ENCODE measurements at places on chromosomes 7 and 10.

DNA sequence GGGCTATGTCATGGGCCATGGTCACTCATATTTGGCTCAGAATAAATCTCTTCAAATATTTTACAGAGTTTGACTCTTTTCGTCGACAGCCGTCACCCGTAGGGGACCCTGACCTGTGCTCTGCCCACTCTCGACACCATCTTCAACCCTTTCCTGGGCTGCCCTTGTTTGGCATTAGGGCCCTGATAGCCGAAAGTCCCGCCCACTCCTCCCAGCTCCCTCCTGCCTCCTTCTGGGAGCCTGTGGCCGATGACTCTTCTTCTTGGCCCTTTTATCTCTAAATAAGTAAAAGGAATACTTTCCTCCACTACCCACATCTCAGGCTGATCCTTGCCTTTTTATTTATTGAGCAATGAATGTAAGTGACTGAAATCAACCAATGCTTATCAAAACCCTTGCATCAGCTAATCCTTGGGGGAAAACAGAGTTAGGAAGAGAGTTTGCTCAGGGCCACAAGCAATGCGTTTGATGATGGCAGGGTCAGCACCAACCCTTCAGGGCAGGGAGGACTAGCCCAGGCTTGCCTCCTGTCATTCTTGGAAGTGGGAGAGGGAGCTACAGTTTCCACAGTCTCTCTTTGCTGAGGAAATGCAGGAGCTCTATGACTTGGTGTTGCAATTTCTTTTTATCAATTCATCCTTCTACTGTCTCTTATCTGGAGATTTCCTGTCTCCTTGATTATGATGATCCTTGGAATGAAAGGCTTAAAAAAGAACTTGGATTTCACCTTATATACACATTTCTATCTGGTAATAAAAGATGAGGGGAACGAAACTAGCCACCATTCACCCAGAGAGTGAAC, 218.2 kb upstream of the PODXL start:
- no peak for DNase-seq

DNA sequence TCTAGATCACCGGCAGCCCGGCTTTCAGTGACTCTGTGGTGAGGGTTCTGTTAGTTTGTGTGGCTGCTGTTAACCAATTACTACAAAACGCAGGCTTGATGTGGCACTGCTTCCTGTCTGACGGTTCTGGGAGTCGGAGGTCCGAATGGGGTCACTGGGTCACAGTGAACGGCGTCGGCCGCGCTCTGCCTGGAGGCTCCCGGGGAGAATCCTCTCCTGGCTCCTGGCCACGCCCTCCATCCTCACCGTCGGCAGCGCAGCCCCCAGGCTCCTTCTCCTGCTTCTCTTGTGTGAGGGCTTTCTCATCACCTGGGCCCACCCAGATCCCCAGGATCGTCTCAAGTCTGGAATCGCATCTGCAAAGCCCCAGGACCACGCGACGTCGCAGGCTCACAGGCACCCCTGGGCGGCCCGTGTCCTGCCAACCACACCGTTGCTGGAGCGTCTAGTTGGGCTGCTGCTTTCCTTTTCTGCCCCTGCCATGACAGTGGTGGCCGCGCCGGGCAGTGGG, 31.8 kb upstream of the NKX6-2 start:
- DNase-seq = no peak

DNA sequence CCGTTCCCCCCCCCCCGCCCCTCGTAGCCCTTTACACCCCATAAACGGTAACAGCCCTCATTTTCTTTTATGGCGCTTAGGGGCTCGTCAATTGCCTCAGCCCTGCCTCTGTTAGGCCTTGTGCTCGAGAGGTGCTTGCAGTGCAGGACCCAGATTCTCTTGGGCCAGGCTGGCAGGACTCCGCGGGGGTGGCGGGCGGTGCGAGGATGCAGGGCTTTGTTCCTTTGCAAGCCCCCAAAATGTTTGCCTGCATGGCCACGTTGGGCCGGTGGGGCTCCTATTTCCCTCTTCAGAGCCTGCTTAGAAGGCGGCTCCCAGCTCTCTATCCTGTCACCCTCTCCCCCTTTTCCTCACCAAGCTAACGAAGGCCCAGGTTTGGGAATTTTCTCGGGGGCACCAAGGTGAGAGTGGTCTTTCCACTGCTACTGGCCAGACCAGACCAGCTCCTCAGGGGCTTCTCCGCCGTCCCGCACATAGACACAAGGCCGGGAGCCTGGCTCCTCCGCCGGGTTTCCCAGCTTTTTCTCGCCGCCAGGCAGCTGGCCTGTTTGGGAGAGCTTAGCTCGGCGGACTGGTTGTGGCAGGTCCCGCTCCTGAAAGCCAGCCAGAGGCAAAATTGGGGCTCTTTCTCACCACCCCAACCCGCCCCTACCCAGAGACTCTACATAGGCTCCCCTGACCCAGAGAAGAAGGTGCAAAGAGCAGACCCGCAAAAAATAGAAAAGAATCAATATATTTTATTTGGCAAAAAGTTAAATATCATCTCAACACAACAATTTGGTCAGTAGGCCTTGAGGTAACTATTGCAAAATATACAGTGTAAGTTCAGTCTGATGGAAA, 3.4 kb downstream of the HOXA9 start:
- DNase-seq = no peak

DNA sequence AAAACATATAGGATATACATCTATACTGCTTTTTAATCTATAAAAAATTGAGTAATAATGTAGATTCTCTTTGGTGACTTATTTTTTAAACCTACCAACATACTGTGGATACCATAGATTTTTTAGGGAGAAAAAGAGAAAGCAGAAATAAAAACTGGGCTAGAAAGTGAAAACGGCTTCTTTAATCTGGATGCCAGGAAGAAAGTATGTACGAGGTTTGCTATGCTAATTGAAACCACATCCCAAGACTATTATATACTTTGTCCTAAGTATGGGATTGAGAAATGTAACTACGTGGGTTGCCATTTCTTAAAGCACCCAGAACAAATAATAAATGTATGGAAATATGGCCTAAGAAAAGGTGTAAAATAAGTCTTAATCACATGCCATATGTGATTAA, 129.0 kb upstream of the NFE2L3 start:
- DNase-seq = no peak

GRCh38 chr7:145193951-145194350, 358.1 kb upstream of the TPK1 start:
- DNase-seq = no peak

DNA sequence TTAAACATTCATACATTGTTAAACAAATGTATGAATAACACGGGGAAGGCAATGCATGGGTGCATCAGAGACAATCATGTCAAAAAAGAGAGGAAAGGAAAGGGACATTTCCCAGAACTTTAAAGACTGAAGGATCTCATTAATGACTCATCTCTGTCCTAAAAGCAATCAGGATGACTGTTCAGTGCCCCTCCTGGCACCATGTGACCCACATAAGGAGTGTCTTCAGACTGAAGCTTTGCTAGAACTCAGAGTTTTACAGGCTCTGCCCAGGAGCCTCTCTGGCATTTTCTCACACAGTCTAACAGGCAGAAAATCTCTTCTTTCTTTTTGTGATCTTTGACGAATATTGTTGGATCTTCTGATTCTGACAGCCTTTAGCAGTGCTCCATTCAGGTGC, 315.3 kb downstream of the OTUD1 start:
- no peak for DNase-seq

DNA sequence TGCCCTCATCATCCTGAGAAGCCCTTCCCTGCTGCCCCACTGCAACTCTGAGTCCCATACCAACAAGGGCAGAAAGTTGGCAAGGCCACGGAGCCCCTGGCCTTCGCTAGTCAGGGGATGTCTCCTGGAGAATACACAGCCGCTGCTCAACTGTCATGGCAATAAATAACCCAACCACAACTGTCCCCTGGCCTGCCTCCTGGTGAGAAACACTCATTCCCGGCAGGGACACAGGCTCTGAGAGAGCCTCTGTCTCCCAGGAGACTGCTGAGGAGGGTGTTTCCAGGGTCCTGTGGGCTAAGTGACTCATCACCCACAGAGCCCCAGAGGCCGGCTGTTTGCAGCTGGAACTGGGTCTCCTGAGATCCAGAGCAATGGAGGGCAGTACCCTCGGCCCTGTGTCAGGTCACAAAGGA, 354.1 kb downstream of the TNS3 start:
- DNase-seq = no peak

DNA sequence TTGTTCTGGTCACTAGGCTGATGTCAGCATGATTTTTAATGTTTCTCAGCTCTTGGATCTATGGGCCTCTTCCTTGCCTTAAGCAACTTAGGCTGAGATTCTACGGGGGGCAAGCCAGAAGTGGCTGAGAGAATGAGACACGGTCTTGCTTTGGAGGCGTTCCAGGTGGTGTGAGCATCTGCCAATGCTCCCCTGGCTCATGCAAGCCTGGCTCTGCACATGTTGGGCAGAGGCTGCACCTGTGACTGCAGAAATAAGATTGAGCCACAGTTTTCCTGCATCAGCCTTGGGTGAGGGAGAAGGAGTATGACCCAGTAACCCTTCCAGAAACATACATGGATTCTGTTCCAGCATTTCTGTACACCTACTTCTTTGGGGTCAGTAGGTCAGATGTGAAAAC, 41.9 kb downstream of the C10orf120 start:
- DNase-seq = no peak

- no peak for DNase-seq
These were observed 61.8 kb upstream of the TRIL start for GRCh38 chr7:29019896-29020295.

DNA sequence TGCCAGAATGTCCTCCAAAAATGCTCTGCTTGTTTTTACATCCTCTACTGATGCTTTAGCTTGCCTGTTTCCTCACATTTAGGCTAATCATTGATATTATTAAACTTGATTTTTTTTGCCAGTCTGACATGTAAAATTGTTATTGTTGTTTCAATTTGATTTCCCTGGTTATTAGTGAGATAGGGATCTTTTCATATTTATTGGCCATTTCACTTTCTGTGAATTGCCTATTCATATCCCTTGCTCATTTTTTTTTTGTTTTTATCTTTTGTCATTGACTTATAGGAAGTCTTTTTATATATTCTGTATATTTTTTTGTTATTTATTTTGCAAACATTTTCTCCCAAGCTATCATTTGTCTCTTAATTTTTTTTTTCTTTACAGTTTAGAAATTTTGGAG, 13.2 kb downstream of the FAM221A start:
- DNase-seq = no peak

- DNase-seq = no peak
These were observed 1.5 kb downstream of the PON1 start for GRCh38 chr7:95322854-95323253.

DNA sequence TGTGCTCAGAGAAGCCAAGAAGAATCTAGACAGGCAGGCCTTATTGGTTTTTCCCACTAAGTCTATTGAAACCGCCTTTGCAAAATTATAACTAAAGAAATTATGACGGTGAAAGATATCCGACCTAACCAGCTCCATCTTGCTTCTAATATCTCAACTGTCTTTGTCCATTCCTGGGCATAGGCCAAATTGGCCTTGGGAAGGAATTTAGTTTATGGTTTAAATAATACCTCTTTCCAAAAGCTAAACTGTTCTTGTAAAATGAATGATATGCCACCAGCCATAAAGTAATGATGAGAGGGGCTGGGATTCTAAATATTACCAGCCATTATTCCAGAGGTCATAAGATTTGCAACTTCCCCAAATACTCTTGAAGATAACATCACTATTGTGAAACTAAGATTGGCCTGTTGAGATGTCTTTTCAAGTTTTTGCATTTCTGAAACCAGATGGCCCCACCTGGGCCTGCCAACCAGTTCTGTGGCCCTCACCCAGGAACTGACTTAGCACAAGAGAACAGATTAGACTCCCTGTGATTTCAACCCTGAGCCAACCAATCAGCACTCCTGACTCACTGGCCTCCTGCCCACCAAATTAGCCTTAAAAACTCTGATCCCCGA, 41.2 kb upstream of the SLC35G1 start:
- DNase-seq = no peak

- no peak for DNase-seq
These were observed 178.9 kb upstream of the TMEM106B start for GRCh38 chr7:12032146-12032545.

DNA sequence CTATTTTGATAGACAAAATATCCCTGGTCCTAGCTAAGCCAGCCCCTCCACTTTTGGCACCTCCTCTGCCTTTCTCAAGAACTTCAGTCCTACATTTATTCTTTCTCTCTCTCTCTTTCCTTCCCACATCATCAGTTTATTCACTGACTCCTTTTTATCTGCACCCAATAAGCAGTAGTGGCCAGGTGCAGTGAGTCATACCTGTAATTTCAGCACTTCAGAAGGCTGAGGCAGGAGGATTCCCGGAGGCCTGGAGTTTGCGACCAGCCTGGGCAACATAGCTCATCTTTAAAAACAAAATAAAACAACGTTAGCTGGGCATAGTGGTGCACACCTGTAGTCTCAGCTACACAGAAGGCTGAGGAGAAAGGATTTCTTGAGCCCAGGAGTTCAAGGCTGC, 19.4 kb upstream of the NRP1 start:
- DNase-seq = no peak

DNA sequence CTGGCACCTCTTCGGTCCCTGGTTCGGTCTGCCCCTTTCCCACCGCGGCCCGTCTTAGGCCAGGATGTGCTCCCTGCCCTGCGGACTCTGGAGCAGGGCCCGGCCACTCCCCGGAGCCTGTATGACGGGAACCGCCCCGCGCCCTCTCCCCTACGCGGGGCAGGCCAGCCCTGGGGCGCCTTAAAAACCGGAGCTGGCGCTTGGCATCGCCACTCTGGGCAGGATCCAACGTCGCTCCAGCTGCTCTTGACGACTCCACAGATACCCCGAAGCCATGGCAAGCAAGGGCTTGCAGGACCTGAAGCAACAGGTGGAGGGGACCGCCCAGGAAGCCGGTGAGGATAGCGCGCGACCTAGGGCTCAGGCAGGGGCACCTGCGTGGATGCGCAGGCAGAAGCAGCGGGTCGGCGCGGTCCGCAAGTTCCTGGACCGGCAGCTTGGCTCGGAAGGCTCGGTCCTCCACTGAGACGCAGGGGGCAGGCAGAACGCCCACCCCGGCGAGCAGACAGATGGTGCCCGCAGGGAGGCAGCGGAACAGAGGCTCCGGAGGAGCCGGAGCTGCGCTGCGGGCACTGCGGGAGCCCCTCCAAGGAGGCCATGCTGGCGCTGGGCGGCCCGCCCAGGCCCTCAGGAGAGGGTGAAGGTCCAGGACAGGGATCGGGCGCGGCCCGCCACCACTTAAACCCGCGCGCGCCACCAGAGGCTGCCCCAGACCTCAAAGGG, at the start of gene ADIRF:
ADIRF (plus strand) TSS at position 212 of the 723 bp plus-strand sequence; CDS start at position 275, 63 bp downstream.
- DNase-seq = no peak

- no peak for DNase-seq
These were observed 222.7 kb upstream of the DPP6 start for GRCh38 chr7:153829525-153829924.

DNA sequence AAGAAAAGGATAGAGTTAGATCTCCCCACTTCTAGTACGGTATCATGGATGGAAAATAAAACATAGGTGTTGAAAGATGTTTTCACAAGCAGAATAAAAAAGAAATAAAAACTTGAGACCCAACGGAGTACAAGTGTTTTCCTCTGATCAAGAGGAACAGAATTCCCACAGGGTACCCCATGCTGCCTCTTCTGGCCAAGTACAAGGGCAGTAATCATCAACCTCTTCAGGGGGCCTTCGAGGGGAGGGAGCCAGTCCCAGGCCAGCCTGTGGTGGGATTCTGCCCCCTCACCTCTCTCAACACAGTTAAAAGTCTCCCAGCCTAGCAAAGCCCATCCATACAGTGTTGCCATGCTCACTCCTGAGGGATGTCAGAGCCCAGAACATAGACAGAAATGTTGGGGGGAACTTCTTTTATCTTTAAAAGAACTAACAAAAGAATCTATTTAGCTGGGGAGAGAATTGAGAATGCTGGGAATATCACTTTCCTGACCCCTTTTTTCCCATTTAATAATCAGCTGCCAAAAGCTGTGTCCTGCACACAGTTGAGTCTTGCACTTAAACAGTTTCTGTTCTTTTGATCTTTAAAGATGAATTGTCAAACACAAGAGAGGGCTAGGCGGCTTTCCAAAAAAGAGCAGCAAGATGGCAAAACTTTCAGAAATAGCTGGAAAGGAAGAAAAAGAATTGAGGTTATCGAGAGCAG, 101.7 kb downstream of the PTN start:
- no peak for DNase-seq

All from cortex of kidney (tissue), 1 donor.